ENCODE measurements at places on chromosomes 3 and 15.

- DNase-seq, result no peak
These were observed 49.9 kb upstream of the LMCD1 start for GRCh38 chr3:8451696-8452095.

GRCh38 chr15:57389991-57390390, 13.7 kb downstream of the CGNL1 start:
- DNase-seq, result no peak

DNA sequence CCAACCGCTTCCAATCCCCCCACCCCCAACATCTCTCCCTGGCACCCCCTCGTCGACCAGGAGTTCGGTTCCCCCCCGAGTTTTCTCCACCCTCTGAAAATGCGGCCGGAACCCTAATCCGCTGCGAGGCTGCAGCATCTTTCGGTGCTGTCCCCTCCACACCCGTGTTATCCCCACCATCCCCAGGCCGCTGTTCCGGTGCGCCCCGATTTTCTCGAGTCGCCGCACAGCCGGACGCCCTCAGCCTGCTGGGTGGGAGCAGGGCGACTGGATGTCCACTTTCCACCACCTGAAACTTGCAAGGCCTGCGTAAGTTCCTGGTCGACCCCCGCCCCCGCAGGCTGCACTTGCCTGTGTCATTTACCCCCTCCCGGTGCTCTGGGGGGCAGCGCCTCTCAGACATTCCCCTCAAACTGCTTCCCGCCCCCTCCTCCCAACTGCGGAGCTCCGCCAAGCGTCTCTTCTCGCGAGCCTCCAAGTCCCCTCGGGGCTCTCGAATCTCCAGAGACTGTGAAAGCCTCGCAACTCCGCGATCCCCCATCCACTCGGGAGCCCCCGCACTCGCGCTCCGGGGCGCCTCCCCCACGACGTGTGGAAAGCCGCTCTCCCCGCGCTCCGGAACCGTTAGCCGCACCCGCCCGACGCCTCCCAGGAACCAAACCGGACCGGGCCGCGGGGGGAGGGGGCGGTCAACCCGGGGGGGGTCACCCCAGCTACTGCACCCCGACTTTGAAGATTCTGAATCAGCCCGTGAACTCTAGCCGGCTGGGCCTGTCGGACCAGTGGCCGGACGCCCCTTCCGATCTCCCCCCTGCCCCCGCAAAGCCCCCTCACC, 566 bp downstream of the ETV5 start:
- peak; percentile 20 for DNase-seq

- DNase-seq, result no peak
These were observed 1358.5 kb downstream of the ROBO2 start for GRCh38 chr3:78398401-78398800.

- DNase-seq, result no peak
These were observed 36.4 kb upstream of the COPB2 start for GRCh38 chr3:139425745-139426400.

- DNase-seq, result no peak
These were observed 63.7 kb upstream of the UBE2Q2 start for GRCh38 chr15:75779504-75779903.

DNA sequence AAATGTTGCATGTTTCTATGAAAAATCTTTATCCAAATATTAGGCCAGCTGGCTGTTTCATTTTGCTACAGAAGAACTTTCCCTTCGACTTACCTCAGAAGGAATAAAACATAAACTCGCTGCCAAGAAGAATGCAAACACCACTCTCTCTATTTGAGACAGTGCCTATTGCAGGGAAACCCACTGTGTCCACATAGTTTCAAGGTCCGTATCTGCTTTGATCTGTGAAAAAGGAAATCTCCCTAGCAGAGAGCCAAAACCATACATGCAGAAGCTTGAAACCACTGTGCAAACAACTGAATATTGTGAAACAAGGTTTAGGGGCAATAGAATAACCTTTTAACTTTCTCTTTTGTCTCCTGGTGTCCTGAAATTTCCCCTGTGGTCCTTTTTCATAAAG, 35.0 kb upstream of the CAPN7 start:
- DNase-seq, result no peak

GRCh38 chr15:56445746-56446145, 19.2 kb downstream of the MNS1 start:
- no peak for DNase-seq

- no peak for DNase-seq
These were observed 2.0 kb downstream of the FAM43A start for GRCh38 chr3:194687638-194688199.

- DNase-seq, result no peak
These were observed 150.7 kb upstream of the MEF2A start for GRCh38 chr15:99414755-99415731.

GRCh38 chr3:151439652-151440125, 21.2 kb downstream of the IGSF10 start:
- peak; percentile 14 for DNase-seq

DNA sequence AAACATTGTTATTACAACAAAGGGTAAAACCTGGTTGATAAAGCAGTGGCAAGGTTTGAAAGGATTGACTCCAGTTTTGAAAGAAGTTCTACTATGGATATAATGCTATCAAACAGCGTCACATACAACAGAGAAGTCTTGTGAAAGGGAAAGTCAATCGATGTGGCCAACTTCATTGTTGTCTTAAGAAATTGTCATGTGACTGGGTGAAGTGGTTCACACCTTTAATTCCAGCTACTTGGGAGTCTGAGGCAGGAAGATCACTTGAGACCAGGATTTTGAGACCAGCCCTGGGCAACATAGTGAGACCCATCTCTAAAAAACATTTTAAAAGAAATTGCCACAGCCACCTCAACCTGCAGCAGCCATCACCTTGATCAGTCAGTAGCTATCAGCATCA, 6.2 kb upstream of the LXN start:
- DNase-seq, result no peak

DNA sequence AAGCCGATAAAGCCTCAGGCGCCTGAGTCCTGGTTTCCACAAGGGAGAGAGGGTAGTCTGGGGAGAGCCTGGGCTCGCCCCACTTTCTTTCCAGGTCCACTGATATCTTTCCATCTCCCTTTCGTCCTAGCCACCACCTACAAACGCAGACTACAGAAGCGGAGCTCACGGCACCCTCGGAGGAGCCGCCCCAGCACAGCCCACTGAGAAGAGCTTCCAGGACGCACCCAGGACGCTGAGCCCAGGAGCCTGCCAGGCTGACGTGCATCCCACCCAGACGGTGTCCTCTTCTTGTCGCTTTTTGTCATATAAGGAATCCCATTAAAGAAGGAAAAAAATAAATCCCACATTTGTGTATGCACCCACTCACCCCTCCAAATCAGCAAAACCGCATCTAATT, 21.1 kb downstream of the HAPLN3 start:
- DNase-seq, result no peak

GRCh38 chr3:169764882-169765612, at the start of gene TERC:
TSS of gene TERC (minus strand) at chr3:169765060.
- DNase-seq, result peak; percentile 92

DNA sequence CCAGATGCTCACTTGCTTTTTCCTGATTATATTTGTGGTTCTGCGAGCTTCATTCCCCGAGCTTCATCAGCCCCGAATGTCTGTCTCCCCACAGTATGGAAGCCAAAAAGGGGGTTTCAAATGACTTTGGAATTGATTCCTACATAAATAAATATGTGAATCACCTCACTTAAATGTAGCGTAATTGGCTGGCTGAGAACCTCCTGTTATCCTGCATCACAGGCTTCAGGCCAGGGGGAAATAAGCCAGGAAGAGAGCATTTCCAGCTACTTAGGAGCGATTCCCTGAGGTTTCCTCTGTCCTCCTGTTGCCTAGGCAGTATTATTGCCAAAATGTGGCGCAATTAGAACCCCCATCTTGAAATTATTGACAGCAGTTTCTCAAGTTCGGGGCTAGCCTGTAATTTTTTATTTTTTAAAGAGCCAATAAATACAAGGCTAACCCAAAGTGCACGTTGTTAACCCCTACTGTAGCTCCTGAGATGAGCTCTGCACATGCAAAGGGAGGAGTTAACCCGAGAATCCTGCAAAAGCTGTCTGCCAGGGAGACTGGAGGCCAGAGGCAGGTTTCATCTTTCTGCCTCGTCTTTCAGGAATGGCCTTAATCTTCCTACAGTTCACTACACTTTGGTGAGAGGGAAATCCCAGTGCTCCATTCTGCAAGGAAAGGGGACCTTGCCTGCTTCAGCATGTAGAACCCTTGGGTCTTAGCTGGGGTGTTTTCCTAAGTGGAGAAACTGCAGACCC, 148.2 kb downstream of the ADAMTS9 start:
- DNase-seq, result no peak

DNA sequence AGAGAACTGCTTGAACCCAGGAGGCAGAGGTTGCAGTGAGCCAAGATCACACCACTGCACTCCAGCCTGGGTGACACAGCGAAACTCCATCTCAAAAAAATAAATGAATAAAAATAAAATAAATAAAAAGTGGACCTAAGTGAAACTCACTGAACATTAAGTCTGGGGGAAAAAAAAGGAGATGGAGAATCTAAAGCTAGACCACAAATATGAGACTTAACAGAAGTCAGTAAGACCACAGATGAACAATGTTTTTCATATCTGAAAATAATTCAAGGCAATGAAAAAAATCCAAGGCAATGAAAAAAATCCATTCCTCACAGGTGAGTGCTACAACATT, 18.6 kb downstream of the ANXA2 start:
- DNase-seq, result no peak

GRCh38 chr3:52432225-52432624, 12.7 kb downstream of the SEMA3G start:
- no peak for DNase-seq

GRCh38 chr15:39074341-39074985, 506.4 kb upstream of the THBS1 start:
- no peak for DNase-seq

GRCh38 chr15:50227076-50227475, 38.5 kb downstream of the HDC start:
- DNase-seq, result no peak

DNA sequence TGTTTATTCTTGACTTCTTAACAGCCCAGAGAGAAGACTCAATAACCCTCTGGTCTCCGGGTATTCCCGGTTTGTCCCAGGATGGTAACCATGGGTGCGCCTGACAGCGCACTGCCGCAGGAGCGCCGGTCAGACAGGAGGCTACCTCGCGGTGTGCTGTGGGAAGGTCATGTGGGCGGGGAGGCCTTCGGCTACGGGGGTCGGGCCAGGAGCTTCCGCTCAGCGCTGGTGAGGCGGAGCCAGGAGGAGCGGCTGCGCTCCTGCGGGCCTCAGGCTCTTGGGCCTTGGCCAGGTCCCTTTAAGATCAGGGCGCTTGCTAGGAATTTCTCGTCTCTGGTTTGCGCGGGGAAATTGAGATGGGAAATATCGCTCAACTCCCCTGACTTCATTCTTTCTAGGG, 182.3 kb upstream of the NDN start:
- no peak for DNase-seq

DNA sequence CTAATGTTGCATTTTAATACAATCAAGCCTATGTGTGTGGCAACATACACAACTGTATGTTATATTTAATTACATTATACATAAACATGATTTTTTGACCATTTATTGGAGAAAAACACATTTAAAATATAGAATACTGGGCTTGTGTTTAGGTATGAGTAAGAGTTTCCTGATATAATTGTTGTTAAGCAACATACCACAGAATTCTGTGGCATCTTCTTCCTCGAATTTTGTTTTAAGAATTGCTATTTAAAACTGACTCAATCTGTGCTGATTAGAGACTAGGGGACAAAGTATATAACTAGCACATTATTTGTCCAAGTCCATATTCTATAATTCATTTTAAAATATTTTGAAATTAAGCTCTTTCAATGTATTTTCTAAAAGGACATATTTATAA, 376.8 kb upstream of the THBS1 start:
- DNase-seq, result no peak

- no peak for DNase-seq
These were observed 527.7 kb downstream of the EPHA3 start for GRCh38 chr3:89635137-89635536.

- DNase-seq, result no peak
These were observed 14.8 kb downstream of the GABRB3 start for GRCh38 chr15:26758079-26758478.

Measured in NCI-H1092 (cell line).